ENCODE measurements at places on chromosomes 3 and 15.

- DNase-seq, result no peak
Measured at GRCh38 chr15:32668942-32669341, 27.4 kb downstream of the SCG5 start.

DNA sequence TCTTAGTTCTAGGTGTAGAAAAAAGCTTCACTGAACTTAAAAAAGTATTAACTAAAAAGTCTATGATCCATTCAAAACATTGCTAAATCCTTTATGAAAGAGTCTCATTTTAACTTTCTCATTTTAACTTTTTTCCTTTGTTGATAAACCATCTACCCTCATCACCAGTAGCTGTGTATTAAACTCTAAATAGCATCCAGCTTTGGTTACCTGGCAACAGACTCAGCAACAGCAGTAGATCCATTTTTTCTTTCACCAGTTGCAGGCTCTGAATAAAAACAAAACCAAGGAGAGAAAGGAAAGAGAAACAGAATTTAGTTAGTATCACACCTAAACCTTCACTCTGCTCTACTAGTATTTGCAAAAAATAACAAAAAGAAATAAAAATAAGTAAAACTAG lies 51.6 kb downstream of the TP53BP1 start:
- DNase-seq, result no peak

DNA sequence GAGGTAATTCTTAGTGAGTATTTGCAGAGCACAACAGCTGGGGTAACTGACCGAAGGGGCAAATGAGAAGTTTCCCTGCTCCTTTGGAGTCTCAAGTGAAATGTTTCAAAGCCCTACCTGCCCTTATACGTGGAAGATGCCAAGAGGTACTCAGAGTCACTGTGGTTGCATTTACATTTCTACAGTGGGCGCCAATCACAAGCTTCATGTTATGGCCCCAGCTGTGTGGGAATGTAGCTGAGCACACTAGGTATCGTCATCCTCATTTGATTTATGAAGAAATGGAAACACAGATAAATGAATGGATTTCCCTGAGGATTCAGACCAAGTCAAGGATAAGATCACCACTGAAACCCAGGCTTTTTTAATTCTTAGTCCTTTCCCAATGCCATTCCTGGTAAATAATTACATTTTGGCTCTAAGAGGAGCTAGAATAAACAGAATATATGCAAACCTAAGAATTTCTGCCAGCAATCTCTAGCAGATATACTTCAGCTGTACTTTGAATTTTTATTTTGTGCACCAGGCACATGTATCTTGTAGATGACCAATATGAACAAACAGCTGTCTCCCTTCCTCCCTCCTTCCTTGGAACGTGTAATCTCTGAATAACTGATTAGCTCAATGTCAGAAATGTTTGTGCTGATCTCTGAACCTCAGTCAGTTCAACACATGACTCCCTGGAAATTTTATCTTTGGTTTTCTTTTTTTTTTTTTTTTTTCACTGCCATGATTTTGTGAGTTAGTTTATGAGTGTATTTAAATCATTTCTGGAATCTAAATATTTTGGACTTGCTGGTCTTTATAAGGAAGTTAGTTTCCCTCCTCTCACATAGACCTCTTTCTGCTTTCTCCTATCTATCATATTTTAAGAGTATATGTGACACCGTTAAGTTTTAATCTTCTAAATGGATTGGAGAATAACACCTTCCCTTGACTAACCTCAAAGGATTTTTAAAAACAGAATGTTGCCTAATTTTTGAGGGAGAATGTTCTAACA lies 69.2 kb downstream of the MAP2K5 start:
- DNase-seq, result no peak

GRCh38 chr3:51401735-51402134 lies 10.7 kb downstream of the RBM15B start:
- DNase-seq, result no peak

GRCh38 chr3:111688190-111688800 lies 93.1 kb upstream of the ZBED2 start:
- DNase-seq, result no peak

- no peak for DNase-seq
Measured at GRCh38 chr3:39268549-39268900, 11.3 kb downstream of the CX3CR1 start.

DNA sequence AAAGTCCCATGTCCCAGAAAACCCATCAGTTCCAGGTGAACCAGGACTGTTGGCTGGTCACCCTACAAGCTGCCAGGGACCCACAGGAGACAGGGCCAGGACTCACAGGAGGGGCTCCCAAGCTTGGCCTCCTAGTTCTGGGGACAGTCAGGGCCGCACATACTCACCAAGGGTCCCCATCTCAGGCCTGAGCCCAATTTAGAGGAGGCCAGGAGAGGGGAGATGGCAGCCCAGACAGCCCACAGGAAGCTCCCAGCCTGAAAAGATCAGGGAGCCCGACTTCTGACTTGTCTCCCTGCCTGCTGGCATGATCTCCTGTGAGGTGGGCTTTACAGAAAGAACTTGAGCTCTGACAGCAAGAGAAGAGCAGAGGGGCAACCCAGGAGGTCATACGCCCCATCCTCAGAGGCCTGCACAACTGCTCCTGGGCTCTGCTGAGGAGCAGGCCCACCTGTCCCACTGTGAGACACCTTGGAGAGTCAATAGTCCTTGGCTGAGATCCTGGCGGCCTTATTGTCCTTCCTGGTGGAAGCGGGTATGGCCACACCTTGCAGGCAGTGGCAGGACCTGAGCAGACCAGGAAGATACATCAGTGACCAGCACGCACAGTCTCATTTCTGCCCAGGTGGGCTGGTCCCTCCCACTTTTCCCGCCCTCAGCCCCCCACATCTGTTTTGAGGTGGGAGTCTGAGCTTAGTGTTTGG lies 2.5 kb upstream of the ISLR start:
- DNase-seq, result no peak

DNA sequence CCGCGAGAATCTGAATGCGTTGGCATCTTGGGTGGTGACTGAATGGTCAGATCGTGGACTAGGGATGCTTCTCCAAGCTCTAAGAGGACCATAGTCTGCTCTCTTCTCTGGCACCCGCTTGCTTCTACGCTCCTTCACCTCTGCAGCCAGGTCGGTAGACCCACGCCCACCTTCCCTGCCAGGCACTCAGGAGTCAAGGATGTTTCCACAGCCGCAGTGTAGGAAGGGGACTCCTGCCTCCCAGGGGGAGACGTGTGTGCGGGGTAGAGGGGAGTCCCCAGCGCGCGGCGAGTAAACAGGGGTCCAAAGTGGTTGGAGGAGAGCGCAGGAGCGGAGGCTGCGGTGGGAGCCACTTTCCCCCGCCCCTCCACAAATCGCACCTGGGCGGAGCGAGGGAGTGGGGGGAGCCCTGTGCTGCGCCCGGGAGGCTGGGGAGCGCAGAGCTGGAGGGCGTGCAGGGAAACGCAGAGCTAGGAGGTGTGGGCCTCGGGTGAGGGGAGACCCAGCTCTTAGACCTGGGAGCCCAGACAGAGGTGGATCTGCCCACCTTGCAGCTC lies 1.7 kb downstream of the LRRC3B start:
- no peak for DNase-seq

GRCh38 chr15:78075490-78076230 lies 1.9 kb downstream of the TBC1D2B start:
- no peak for DNase-seq

DNA sequence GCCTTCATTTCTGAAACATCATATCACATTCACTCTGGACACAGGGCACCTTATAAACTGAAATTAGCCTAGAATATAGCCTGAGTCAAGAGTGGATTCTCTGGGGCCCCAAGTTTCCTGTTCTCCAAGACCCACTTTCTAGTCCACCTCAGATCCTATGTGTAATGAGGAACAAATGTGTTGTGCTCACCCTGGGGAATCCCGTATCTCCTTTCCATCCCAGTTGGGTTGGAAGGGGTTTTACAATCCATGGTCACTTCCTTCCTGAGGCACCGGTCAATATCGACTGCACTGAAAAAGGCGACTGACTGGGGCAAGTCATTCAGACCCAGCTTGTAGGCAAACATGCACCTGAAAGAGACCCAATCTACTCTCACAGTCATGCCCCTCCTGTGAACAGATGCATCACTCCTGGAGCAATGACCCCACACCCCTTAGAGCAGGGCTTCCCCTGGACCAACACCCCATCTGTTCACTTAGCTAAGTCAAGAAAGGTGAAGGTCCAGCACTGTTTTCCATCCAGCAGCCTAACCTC lies 17.4 kb downstream of the POLG start:
- DNase-seq, result no peak

GRCh38 chr3:178583963-178584575 lies 47.8 kb downstream of the KCNMB2 start:
- no peak for DNase-seq

- DNase-seq, result no peak
Measured at GRCh38 chr15:60044636-60045270, 40.6 kb downstream of the FOXB1 start.

- no peak for DNase-seq
Measured at GRCh38 chr15:86155551-86155950, 75.9 kb downstream of the AGBL1 start.

- no peak for DNase-seq
Measured at GRCh38 chr3:194407423-194407822, 8.4 kb upstream of the GP5 start.

DNA sequence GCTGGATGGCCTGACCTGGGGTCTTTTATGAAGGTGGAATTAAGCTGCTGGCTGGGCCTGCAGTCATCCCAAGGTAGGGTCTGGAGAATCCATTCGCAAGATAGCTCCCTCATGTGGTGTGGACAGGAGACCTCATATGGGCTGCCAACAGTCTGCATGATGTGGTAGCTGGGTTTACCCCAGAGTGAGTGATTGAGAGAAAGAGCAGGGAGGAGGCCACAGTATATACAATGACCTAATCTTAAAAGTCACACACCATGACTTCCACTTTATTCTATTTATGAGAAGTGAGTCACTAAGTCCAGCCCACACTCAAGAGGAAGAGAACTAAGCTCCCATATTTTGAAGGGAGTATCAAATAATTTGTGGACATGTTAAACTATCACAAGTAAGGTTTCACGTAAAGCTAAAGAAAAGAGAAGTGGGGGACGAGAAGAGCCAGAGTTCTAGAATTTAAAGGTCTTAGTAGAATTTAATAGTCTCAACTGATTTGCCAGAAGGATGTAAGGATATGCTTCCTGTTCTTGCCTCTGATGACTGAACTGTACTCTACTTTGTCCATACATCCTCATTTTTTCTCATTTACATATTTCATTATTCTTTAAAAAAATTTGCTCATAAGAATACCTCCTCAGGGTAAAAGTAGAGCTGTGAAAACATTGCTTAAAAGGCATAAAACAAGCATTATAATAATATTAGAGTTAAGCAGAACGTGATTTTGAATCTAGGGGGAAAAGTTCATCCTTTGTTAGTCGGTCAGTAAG lies 184.4 kb downstream of the PEX5L start:
- no peak for DNase-seq

- no peak for DNase-seq
Measured at GRCh38 chr3:29290596-29290995, 9.7 kb downstream of the RBMS3 start.

- DNase-seq, result no peak
Measured at GRCh38 chr3:64518950-64519349, 168.8 kb downstream of the ADAMTS9 start.
